ENCODE measurements at places on chromosomes 5 and 9.

- DNase-seq: no peak
Measured at GRCh38 chr5:107123014-107123413, 547.7 kb downstream of the EFNA5 start.

GRCh38 chr9:35776018-35776417 is 15.4 kb upstream of the NPR2 start:
- DNase-seq: peak; percentile 92

DNA sequence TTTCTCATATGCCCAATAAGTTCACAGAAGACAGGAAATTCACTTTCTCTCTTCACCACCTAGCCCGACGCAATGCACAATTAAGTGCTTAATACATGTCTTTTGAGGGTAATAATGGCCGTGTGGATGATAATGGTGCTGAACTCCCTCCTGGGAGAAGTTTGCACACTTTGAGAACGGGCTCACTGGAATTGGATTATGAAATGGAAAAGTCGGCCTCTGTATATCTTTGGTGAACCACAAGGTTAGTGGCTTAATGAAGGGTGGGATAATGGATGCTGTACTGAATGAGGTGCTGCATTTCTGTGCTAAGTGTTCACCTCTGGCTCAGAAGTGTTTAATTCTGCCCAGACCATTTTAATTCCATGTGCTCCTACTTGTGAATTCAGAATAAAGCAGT is 207.5 kb downstream of the IRX2 start:
- no peak for DNase-seq

- DNase-seq: no peak
Measured at GRCh38 chr5:129243039-129243438, 148.5 kb downstream of the ISOC1 start.

- no peak for DNase-seq
Measured at GRCh38 chr5:73687357-73687756, 61.4 kb downstream of the ARHGEF28 start.

- DNase-seq: no peak
Measured at GRCh38 chr5:92775711-92776615, 805.1 kb downstream of the NR2F1-AS1 start.

GRCh38 chr9:68887232-68887631 is 126.7 kb downstream of the PRKACG start:
- DNase-seq: no peak

DNA sequence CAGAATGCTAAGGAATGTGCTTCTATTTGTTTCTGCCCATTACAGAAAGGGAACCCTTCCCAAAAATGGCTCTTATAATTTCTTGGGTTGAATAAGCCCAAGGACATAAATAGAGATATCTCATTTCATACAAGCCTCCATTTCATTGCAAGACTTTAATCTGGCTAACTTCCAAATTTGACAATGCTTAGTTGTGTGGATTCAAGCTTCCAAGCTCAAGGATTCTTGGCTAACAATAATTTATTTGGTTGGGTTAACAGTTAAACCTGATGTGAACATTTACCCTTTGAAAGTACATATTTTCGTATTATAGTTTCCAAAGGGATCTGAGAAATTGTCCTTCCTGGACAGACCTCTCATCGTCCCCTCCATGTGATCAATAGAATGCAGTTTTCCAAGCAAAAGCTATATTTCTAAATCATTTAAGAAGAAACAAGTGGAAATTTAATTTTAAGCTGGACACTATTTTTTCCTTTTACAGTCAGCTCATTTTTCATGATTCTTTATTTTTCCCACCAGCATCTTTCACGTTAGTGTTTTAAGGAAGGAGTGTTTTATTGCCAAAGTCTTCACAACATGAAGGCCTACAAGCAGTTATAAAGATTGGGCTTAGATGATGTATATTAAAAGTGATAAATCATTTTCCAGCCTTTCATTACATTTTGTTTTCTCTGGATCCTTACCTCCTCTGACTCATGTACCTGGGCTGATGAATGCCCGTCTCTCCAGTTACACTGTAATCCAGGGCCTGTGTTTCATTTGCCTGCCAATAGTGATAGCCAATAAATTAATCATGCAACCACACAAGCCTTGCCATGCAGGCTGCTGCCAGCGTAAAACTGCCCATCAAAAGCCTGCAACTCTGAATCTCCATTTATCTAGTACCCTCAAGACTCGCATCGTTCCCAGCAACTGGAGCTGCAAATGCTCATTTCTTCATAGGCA is 176.7 kb downstream of the NTRK2 start:
- no peak for DNase-seq

- peak; percentile 100 for DNase-seq
Measured at GRCh38 chr9:130118841-130119518, 53.2 kb upstream of the NCS1 start.

GRCh38 chr5:115532517-115532916 is 12.1 kb downstream of the FEM1C start:
- DNase-seq: no peak

- DNase-seq: no peak
Measured at GRCh38 chr5:90365328-90365727, 44.2 kb downstream of the CETN3 start.

- no peak for DNase-seq
Measured at GRCh38 chr5:8136271-8136670, 267.3 kb downstream of the MTRR start.

- DNase-seq: no peak
Measured at GRCh38 chr9:22158927-22159346, 149.8 kb upstream of the CDKN2B start.

DNA sequence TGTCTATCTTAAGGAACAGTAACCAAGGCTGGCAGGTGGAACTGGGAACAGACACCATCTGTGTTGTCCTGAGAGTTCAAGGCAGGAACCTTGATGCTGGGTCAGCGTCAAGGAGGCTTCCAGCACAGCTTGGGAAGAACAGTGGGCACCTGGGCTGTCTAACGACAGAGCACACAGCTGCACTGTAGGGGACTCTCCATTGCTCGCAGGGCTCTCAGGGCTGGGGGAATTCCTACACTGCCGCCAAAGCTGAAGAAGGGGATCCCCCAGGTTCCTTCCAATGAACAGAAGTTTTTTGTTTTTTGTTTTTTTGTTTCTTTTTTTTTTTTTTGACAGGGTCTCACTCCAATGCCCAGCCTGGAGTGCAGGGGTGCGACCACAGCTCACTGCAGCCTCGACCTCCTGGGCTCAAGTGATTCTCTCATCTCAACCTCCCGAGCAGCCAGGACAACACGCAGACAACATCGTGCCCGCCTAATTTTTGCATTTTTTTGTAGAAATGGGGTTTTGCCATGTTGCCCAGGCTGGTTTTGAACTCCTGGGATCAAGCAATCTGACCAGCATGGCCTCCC is 81.9 kb downstream of the PTPN3 start:
- no peak for DNase-seq

GRCh38 chr5:167152561-167152960 is 1138.9 kb upstream of the WWC1 start:
- DNase-seq: no peak

DNA sequence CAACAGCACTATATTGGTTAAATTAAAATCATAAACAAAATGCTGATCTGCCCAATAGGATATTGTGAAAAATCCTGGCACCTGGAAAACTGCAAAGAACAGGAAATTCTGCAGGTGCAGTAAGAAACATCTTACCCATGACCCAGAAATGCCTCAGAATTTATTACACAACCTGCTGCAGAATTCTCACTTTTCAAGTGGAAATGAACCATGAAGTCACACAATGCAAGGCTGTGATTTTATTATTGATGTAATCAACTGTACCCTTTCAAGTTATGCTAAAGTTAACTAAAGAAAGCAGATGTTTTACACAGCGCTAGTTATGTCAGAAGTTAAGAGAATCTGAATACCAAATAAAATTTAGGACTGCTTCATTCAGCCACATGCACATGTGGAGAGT is 6.0 kb downstream of the STRBP start:
- DNase-seq: no peak

DNA sequence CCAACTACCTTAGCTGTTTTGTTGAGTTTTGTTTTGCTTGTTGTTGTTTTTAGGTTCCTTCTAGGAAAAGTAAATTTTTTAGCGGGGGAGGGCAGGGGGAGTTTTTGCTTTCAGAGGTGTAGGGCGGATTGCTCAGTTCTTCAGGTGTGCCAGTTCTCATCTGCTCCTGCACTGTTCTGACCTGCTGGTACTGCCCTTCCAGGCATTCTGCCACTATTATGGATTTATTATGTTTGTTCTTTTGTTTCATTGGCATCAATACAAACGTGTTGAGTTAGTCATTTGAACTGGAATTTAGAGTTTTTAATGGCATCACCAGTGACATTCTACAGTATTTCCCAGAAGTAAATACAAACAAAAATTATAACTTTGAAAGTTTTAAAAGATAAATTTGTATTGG is 26.0 kb downstream of the ERCC6L2 start:
- no peak for DNase-seq

Data from NCI-H2081 (cell line).